ENCODE measurements at places on chromosomes 5 and 9. TPM values are rescaled to one million over a fixed set of nuclear protein-coding genes. Genes with fewer than 3 reads are reported as not detected.

ADAMTS16 gene
- not detected for total RNA-seq

KIF20A gene
- total RNA-seq, result 13.7 TPM

SLC36A2 gene
- total RNA-seq, result not detected

KIF27 gene
- 1.6 TPM for total RNA-seq

ZNF879 gene
- total RNA-seq, result 2.3 TPM

GRIA1 gene
- not detected for total RNA-seq

FBN2 gene
- total RNA-seq, result 4.4 TPM

DPH7 gene
- total RNA-seq, result 22.6 TPM

SUSD1 gene
- 6.6 TPM for total RNA-seq

PCSK1 gene
- total RNA-seq, result 1.1 TPM

ANKRD31 gene
- total RNA-seq, result 0.19 TPM

DNA sequence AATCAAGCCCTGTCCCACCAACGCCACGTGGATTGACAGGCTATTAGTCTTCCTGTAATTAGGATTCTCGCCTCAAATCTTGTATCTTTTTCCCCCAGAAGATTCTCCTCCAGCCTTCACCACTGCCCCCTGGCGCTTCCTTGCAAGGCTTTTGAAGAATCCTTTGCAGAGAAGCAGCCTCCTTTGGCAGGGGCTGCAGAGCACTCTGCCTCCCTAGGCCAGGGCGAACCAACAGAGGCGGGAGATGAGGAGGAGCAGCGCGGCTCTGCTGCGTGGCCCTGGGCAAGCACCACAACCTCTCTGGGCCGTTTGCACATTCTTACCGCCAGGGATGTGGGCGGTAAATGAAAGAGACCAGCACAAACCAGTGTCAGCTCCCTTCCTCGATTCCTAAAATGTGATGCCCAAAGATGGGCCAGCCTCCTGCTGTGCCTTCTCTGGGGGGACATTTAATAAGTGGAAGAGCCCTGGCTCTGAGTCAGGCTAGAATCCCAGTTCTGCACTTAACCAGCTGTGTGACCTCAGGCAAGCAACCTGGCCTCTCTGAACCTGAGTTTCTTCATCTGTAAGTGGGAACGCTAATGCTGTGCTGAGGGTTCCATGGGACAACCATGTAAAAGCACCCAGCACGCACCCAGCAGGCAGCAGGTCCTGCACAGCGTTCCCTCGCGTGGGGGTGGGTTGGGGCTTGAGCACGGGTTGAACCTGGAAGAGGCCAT lies 128.6 kb downstream of the KCNIP1 start:
- DNase-seq, result no peak

DNA sequence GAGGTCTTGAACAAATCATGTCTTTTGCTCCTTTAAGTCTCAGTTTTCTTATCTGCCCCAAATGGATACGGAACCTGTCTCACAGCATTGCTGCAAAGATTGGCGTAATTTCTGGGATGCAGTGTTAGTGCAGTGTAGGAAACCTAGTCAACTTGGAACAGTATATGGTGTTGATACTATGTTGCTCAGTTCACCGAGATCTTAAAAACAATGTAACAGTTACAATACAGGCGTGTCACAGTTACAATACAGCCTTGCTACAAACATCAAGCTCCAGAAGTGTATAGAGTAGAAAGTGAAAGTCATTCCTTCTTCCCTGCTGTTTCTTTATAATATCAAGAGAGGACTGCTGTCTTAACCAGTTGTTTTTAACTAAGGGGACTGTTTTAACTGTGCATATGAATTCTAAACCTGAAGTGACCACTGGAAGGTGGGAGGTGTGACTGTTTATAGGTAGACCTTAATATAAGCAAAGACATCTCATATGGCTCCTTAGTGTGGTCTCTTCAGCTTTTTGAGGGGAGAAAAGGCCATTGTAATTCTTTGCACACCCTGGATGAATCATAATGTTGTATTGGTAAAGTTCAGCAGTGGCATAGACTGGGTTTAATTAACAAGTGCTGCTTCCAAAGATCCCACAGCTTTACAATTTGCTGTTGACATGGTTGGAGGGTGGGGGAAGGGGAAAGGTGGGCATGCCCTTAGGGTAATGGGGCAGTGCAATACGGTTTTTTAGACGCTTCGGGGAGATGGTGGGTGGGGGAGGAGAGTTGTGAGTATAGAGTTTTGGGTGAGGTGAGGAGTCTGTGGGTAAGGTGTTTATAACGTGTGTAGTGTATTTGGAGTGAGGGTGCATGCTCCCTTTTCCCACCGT lies 12.9 kb downstream of the PRRC2B start:
- no peak for DNase-seq

DNA sequence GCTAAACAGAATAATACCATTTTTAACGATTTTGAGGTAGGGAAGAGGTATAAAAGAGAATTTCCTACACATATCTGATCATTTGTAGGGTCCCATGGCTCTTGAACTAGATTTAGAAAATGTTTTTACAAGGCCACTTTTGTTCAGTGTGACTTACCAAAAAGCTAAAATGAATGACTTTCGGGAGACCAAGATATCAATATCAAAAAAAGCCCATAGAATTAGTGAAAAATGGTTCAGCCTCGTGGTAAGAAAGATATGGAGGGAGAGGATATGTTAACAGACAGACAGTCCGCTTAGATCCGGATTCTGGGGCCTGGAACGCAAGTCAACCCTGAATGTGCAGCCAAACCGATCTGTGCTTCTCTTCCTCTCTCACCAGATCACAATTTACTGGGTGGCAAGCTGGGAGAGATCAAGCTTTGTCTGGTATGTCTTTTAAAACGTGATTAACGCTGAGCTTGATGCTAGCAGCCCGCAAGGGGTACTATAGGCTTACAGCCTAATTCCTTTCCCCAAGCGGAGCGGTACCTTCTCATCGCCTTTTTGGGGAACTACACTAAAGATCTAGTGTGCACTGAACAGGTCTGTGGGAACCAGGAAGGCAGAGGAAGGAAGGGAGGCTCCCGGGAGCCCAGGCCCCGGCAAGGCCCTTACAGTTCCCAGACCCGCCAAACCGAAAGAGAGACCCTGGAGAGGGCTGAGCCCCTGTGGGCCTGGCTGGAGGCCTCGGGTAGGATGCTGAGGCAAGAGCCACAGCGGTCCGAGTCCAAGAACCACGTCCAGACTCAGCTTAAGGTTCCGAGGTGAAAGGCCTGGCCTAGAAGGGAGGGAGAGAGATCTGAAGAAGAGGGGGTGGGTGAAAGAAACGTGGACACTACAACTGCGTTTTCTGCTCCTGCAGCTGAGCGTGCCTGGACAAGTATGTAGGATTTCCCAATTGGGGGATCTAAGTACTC lies 2.9 kb downstream of the NR2F1-AS1 start:
- DNase-seq, result no peak

- DNase-seq, result no peak
These were observed 284.5 kb downstream of the TMEM38B start for GRCh38 chr9:105978826-105979225.

DNA sequence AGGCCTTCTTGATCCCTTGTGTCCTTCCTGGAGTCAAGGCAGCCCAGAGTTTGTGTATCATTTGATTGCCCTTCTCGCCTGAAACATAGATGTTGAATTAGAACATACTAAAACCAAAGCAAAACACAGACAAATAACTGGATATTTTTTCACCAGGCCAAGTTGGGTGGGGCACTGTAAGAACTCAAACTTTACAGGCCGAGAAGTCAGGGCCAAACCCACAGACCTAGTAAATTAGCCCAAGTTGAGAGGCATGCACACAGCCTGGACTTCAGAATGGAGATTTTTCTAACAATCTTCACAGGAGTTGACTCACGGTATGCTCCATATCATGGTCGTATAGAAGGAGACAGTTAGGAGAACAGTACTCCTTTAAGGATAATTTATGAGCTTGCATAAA lies 121.7 kb downstream of the PIK3R1 start:
- no peak for DNase-seq

- DNase-seq, result no peak
These were observed 32.3 kb downstream of the ARPC5L start for GRCh38 chr9:124894035-124894740.

DNA sequence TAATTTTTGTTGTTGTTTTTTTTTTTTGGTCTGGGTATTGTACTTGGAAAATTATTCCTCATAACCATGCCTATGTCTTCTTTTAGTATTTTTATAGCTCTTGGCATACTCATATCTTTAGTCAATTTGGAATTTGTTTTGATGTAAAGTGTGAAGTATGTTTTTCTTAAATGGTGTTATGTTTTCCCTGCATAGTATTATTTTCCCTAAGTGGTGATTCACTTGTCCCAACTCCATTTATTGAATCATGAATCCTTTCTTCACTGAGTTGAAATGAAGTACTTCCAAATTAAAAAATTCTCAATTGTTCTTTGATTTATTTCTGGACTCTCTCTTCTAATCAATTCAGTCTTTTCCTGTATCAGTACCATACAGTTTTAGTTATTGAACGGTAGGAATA lies 46.5 kb downstream of the POLK start:
- DNase-seq, result no peak

- no peak for DNase-seq
These were observed 2.6 kb downstream of the GABRA1 start for GRCh38 chr5:161850491-161850890.

DNA sequence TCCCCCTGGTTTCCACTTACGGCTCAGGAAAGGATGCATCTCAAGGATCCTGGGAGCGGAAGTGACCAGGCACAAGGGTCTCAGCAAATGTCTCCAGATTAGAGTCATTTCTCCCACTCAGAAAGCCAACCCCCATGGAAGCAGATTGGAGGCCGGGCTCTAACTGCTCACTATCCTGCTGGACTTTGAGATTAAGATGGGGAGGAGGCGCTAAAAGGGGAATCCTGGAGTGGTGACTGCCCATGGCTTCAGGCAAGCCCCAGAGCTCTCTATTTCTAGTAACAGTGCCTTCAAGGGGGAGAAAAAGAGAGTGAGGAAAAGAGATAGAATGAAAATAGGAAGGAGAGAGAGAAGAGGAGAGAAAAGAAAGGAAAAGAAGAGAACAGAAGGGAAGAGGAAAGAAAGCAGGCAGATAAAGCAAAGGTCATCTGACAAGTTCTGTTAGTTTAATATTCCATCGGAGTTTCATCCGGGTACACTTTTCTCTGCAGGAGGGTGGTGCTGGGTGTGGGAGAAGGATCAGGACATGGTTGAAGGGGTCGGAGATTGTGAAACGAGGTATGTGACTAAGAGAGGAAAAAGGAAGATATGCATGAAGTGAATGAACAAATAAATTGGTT lies at the start of gene AGXT2:
AGXT2 (minus strand) TSS at position 165 of the 620 bp plus-strand sequence; CDS start at position 108, 57 bp downstream.
- DNase-seq, result no peak

GRCh38 chr5:156534906-156535485 lies 208.0 kb downstream of the SGCD start:
- DNase-seq, result no peak

- DNase-seq, result no peak
These were observed 11.4 kb downstream of the SHB start for GRCh38 chr9:38057416-38058195.

GRCh38 chr5:4531756-4532704 lies 608.1 kb upstream of the ADAMTS16 start:
- DNase-seq, result no peak

DNA sequence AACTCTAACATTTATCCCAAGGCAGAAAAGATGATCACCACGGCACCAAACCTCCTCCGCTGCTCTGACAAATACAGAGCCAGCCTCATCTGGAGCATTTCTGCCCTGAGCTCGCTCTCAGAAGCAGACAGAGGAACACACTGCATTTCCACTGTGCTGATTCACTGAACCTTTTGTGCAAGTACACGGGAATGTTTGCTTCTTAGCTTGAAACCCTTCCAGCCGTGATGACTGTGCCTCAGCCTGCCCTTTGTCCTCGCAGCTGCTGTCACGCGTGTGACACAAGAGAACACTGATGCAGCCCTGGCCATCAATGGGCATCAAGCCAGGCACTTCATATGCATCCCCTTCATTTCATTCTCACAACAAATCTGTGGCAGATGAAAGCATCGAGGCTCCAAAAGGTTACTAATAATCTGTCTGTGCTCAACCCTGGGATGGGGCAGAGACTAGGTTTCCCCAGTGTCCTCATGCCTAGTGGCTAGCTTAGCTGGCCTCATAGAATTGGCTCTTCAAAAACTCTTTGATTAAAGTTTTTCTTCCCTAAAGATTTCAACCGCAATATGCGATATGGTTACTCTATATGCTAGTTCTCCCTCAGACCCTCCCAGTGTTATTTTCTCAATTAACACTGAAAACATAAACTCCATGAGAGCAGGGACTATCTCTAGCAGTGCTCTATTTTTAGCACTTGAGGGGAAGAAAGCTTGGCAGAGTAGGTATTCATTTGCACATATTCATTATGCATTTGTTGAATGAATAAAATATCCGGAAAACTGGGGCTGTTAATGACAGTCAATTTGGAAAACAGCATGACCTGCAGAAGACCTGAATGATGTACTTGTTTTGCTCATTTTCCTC lies 7.3 kb downstream of the CDC14B start:
- no peak for DNase-seq

DNA sequence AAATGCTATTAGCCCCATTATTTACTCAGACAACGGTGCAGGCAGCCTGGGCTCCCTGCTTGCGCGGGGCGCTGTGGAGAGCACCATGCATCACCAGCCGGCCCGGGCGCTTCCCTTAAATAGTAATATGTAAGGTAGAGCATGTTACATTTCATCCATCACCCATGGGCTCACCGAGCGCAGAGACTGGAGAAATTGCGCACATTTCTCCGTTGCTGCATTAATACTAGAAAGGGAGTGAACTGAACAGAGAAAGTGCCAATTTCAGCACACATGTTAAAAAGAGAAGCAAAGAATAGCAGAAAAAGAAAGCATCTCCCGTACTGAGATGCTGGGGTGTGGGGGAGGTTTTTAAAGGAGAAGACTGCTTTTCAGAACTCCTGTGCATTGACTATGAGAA lies 400.3 kb downstream of the ZSWIM6 start:
- no peak for DNase-seq

GRCh38 chr9:86230858-86231257 lies 28.6 kb downstream of the C9orf153 start:
- no peak for DNase-seq

- no peak for DNase-seq
These were observed 224.9 kb downstream of the PCSK5 start for GRCh38 chr9:76115396-76115795.

- DNase-seq, result no peak
These were observed 95.7 kb upstream of the ITGA1 start for GRCh38 chr5:52692039-52692438.

- no peak for DNase-seq
These were observed 27.2 kb upstream of the KLF9 start for GRCh38 chr9:70441622-70442021.

- DNase-seq, result no peak
These were observed 72.1 kb downstream of the FEM1C start for GRCh38 chr5:115472271-115473025.

DNA sequence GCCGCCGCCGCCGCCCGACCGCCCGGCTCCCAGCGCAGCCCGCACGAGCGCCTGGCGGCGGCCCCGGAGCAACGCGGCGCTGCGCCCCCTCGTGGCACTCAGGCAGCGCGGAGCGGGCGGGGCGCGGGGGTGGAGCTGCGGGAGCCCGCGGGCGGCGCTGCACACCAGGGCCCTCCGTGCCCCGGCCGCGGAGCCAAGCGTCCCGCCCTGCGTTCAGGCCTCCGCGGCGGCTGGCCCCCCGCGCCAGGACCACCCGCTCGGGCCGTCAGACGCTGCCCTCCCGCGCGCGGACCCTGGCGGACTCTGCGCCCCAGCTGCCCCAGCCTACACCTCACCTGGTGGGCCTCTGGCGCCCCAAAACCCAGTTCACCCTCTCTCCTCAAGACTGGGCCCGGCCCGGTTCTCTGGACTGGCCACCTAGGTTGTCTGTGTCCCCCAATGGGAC lies at the start of gene RASGEF1C:
RASGEF1C (minus strand) TSS at position 75 of the 445 bp plus-strand sequence. CDS start 71,159 bp downstream, outside the sequence.
- no peak for DNase-seq

GRCh38 chr5:115229606-115230005 lies 33.1 kb downstream of the PGGT1B start:
- DNase-seq, result no peak
